ENCODE measurements at places on chromosomes 13 and 19.

DNA sequence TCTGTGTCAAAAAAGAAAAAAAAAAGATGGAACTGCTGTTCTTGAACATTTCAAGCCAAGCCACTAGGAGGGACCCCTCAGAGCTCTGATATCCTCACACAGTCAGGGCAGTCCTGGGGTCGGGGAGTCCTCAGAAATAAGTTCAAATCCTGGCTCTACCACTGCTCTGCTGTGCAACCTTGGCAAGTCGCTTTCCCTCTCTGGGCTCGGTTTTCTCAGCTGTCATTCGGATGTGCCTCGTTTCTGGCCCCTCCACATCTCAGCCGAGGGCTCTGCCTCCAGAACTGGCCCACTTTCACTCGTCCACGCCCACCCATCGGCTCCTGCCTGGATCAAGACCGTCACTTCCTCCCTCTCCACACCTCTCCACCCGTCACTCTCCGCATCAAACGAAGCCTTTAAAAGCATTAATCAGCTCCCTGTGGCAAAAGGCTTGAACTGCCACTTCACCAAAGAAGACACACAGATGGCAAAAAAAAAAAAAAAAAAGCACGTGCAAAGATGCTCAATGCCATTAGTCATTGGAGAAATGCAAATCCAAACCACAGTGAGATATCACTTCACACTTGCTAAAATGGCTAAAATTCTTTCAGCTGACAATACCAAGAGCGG lies 7.4 kb upstream of the ZNRF4 start:
- no peak for ATAC-seq

- no peak for ATAC-seq
Measured at GRCh38 chr13:48483575-48483974, 49.3 kb downstream of the RCBTB2 start.

DNA sequence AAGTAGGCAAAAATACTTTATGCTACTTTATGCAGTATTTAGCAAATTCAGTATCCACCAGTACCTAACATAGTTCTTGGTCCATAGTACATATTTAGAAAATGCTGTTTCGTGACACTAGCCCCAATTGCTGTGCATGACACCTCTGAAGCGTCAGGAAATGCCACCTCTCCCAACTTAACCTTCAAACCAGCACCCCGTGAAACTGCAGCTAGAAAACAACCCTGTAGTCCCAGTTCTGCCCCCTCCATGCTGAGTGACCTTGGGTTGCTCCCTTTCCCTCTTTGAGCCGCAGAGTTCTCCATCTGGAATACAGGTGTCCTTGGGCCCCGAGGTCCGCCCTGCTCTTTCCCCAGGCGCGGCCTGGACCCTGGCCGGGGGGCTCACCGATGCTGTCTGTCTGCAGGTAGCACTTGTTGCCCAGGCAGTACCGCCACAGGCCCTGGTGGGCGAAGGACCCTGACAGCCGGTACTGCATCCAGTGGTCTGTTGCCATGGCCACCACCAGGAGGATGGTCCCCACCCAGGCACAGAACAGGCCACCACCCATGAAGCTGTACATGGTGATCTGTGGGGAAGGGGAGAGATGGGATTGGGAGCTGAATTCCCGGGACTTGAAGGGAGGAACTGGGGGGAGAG lies 773 bp downstream of the LIM2 start:
- no peak for ATAC-seq

GRCh38 chr13:113146750-113147149 lies 11.7 kb upstream of the PROZ start:
- no peak for ATAC-seq

- ATAC-seq = peak; percentile 81
Measured at GRCh38 chr13:44331912-44332851, 41.4 kb upstream of the SERP2 start.

GRCh38 chr13:70107125-70107497 lies 515 bp upstream of the ATXN8OS start:
- no peak for ATAC-seq

DNA sequence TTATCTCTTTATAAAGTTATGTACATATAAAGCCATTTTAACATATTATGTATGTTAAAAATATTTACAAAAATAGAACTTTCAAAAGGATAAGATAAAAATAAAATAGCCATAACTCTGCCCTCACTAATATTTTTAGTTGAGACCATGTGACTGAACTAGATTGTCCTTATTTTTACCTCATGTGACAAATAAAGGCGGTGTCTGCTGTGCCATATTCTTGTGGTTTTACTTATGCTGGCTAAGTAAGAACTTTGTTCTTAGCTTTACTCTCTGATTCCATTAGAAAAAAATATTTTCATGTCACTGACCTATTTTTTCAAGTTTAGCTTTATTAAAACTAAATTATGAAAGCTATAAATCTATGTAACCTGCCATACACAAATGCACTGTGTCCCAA lies 135.6 kb upstream of the TSC22D1 start:
- no peak for ATAC-seq

DNA sequence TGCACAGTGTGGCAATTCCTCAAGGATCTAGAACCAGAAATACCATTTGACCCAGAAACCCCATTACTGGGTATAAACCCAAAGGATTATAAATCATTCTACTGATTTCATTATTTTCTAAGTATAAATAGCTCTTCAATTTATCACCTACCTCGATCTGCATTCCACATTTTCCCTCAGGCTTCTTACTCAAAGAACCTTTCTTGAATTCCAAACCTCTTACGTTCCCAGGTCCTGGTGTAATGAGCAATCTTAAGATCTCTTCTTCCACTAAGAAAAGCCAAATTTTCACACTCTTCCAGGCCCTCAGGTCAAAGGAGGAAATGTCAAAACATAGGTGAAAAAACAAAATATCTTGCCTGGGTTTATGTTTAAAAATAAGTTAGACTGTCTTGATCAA lies 237.3 kb upstream of the GPC6 start:
- no peak for ATAC-seq

DNA sequence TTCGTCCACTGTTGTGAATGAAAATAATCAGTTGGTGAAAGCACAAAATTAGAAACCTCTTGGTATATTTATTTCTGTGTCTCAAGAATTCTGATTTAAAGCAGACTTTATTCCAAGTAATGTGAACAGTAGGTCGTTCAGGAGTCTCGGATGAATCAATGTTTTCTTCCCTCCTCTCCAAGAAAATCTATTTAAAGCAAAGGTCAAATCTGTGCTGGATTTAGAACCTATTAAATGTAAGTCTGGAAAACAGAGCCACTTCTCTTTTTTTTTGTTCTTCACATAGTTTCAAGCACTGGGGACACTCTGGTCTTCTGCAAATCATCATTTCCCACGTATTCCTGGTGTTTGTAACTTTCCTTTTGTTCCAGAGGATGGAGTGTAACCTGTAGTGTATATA lies 312.7 kb downstream of the ATP8A2 start:
- ATAC-seq = no peak

DNA sequence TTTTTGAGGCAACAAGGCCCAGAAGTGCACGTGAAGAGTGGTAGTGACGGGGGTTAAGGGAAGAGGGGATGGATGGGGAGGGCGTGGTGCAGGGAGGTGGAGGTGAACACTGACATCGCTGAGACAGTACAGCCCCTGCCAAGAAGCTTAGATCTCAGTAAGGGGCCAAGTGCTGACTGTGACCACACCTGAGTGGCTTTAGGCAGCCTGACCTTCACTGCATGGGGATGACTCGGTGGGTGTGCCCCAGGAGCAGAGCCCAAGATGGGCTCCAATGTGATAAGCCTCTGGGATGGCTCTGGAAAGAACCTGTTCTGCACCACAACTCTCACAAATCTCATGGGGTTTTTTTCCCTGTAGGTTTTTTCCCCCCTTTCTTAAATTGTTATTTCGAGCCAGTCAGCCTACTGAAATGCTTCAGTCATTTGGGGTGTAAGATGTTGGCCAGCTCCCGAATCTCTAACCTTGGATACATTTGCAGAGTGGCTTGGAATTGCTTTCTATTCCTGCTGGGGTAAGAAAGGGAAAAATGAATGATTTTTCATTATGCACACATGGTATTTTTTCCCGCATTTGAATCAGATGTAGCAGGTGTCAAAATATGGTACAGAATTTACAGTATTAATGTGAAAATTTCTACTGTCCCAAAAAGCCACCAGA lies 165.0 kb downstream of the TM9SF2 start:
- no peak for ATAC-seq

DNA sequence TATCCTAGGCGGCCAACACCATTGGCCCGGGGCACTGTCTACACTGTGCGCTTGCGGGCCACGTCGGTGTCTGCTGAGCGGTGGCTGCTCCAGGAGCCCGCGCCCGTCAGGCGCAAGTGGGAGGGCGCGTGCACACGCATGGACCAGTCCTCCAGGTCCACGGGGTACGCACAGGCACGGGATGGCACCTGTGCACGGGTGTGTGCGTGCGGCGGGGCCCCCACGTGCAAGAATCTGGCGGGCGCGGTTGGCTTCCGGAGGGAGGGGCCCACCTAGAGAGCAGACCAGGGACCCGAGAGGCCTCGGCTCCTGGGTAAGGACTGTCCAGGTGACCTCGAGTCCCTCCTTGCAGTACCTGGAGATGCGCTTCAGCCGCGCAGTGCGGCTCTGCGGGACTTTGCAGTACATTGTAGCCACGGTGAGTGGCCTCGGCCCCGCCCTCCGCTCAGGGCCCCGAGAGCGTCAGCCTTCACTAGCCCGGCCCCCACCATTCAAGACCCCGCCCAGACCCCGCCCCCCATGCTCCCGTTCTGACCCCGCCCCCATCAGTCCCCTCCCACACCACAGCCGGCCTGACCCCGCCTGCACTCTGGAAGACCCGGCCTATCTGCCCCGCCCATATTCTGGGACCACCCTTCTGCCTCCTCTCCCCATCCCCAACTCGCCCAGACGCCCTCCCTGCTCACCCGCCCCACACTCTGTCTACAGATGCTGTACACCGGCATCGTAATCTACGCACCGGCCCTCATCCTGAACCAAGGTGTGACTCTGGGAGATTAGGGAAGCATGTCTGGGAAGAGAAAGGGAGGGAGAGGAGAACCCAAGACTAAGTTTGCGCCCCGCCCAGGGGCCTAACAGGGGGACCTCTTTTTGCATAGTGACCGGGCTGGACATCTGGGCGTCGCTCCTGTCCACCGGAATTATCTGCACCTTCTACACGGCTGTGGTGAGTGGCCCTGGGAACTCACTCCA lies 2.3 kb downstream of the SLC5A5 start:
- ATAC-seq = peak; percentile 19

DNA sequence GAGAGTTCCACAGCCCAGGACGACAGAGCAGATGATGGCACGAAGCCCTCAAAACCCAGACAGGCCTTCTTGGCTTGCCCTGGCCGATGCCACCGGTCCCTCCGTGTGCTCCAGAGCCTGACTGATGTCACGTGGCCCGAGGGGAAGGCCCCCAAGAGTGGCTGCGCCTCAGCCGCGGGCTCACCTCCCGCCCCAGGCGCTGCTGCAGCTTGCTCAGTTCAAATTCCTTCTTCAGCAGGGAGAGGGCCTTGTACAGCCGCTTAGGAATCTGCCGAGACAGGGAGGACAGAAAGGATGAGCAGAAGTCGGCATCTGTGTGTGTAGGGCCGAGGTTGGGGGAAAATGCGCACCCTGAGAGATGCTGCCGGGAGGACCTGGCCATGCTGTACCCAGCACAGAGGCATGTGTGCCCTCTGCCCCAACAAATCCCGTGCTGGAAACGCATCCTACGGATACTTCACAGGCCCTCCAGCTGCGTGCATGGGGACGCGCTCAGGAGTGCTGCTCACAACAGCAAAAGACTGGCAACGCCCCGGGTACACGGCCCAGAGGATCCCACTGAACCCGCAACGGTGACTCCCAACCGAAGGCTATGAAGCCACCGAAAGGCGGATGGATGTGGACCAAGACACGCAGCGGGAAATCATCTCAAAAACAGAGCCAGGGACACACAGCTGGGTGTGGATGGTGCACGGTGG lies 12.9 kb downstream of the LONP1 start:
- ATAC-seq = no peak

- ATAC-seq = no peak
Measured at GRCh38 chr13:53041968-53042516, 13.4 kb downstream of the OLFM4 start.

DNA sequence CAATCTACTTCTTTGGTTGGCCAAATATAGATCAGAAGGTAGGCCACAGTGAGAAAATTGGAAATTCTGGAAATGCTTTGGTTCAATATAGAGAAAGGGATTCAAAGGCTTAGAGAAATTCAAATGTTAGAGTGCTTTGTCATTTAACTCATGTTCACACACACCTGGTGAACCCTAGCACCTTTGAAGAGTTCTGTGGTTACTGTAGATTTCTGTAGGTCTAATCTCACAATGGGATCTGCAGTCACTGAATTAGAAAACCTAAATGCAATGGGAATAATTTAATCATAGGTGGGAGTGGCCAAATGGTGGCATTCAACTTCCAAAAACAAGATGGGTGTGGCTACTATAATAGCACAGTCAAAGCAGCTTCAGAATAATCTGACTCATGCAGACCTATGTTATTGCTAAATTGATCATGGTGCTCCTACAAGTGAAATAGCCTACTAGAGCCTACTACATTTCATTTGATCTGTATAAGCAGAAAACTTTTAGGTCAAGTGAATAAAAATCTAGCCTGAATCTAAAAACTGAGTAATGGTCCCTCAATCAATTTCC lies 1152.9 kb downstream of the PCDH9 start:
- no peak for ATAC-seq

DNA sequence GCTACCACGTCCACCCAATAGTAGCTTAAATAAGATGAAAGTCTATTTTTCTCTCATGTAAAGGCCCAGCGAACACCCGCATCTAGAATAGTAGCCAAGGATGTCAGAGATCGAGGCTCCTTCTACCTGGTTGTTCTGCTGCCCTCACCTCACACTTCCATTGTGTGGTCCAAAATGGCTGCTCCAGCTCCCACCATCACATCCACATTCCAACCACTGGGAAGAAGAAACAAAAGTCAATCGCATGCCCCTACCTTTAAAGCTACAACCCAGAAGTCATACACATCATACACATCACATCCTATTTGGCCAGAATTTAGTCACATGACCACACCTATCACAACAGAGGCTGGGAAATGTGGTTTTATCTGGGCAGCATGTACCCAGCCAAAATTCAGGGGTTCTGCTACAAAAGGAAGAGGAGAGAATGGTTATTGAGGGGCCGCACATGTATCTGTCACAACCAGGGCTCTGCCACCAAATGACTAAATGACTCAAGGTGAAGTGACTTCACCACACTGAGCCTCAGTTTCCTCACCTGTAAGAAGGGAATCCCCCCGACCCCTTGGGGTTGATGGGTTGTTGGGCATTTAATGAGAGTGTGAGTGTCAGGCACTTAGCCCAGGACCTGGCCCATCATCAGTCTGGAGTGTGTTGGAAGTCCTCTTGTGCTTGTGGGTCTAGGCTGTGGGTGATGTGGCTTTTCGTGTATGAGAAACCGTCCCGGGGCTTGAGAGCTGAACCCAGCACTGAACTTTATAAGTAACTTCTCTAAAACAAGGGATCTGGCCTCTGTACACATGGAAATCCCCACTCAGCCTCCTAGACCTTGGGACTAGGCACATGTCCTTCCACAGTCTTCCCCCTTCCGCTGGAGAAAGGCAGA lies 10.2 kb upstream of the CBLC start:
- no peak for ATAC-seq

GRCh38 chr13:50290186-50290585 lies 274.9 kb downstream of the KCNRG start:
- ATAC-seq = no peak

GRCh38 chr19:30341611-30342201 lies 30.5 kb upstream of the ZNF536 start:
- ATAC-seq = no peak
